ENCODE measurements at places on chromosomes 4 and X.
A peak's percentile ranks its signal among the peaks of the same experiment; 100 is the strongest.

DNA sequence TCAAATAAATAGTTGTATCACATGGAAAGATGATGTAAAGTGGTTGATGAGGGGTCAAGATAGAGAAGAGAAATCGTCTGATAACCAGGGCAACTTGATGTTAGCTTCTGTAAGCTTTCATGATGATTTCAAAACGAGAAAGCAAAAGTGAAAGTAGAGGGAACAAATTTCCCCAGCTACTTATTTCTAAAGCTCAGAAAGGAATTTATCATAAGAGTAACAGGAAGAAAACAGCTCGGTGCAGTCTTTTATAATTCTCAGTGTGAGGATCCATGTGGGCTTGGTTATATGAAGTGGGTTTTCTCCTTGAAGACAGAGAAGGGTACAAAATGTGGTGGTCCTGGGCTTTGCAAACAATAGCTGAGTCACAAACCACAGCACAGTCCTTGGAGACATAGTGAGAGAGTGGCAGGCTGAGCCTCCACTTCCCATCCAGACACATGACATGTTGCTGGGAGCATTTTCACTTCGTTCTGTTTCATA is 32.1 kb upstream of the GLRA2 start:
- peak; percentile 1 for DNase-seq

DNA sequence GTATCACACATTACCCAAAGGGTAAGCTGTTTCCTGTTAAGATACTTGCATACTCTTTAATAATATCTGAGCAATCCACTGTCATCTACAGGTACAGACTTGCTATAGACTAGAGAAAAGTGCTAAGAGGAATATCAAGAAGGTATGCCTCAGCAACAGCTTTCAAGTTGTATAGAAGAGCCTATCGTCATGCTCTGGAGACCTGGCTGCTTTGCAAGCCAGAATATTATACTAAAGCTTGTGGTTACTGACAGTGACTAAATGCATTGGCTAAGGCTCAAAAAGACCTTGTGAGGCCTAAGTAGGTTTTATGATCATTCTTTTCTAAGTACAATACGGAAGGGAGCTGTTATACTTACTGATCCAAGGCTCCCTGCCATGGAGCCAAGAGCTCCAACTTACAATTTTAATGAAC is 11.3 kb downstream of the LAMP2 start:
- no peak for DNase-seq

- no peak for DNase-seq
These were observed 521.9 kb downstream of the FAT4 start for GRCh38 chr4:125836597-125837195.

- DNase-seq: no peak
These were observed 58.5 kb downstream of the SLC2A9 start for GRCh38 chr4:9962611-9963314.

GRCh38 chr4:85127653-85128052 is 161.2 kb upstream of the WDFY3 start:
- no peak for DNase-seq

DNA sequence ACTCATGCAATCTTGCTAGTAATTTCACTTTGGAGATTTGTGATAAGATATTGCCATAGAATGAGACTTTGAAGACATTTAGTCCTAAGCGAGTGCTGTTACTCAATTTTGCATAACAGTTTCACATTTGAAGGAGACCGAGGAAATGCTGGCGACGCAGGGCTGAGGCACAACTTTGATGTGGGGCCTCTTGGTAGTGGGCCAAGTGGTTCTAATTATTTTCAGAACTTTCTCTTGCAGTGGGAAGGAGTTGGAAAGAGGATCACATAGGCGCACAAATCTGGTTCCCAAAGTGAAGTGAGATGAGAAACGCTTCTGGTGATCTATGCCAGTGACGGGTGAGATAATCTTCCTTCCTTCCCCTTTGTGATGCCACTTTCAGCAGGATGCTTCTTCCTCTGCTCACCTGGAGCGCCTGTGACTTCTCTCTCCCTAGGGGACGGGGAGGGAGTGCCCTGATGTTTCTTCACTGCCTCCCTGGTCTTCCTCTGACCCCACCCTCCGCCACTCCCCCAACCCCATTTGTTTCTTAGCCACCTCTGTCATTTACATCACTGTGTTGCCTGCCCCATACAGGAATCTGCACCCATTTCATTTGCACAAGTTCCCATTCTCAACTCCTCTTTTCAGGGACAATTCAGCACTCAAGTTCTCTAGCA is 138.9 kb upstream of the MID1 start:
- no peak for DNase-seq

DNA sequence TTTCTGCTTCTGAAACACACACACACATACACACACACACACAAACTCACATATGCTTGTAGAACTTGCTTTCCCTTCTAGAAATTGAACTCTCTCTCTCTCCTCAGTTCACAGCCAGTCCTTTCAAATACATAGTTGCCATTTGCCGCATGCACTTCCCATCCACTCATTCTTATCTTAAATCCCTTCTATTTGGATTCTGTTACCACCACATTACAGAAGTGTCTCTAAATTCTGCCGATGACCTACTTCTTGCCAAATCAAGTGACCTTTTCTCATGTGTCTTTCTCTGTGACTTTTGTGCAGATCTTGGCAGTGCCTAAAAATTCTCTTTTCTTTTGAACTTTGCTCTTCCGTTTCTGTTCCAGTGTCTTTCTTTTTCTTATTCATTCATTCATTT is 7.5 kb upstream of the MYOZ2 start:
- no peak for DNase-seq

- DNase-seq: no peak
These were observed 582.4 kb upstream of the FAM241A start for GRCh38 chr4:111562826-111563225.

GRCh38 chr4:114366368-114366767 is 232.2 kb upstream of the UGT8 start:
- DNase-seq: no peak

- no peak for DNase-seq
These were observed 58.2 kb upstream of the DKK2 start for GRCh38 chr4:107094332-107094731.
